NCI-H1930 (cell line): ENCODE measurements at places on chromosomes 11 and 22.

DNA sequence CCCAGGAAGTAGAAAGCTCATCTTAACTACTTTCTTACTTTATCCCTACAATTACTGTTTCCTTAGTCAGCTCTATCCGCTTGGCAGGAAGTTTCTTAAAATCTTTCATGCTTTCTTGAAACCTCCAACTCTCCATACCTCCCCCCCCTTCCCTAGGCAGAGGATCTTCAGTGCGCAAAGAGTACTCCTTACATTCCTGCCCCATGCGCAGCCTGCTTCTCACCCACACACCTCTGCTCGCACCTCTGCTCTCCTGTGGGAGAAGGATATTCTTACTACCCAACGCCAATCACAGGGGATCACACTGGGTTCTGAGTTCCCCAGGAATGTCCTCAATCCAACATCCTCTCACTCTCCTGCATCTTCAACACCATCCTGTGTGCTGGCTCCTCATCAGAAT lies 12.3 kb downstream of the TCF20 start:
- no peak for DNase-seq

- DNase-seq, result no peak
Measured at GRCh38 chr11:115541518-115541917, 37.3 kb upstream of the CADM1 start.

- DNase-seq, result no peak
Measured at GRCh38 chr22:28231441-28231840, 312.4 kb upstream of the PITPNB start.

DNA sequence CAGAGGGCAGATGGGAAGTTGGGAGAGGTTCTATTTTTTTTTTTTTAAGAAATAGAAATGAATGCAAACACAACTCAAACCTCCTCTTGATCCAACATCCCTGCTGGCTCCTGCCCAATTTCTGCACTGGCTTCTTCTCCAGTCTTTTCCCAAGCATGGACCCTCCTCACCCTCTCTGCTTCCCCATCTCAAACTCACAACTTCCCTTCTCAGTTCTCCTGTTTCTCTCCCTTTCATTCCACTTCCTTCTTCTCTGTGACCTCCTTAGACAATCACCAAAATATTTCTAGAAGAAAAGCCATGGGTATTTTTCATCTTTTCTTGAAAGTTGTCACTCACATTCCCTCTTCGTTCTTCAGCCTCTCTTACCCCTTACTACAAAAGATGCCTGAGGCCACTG lies 85.2 kb upstream of the VPREB1 start:
- DNase-seq, result no peak

- DNase-seq, result no peak
Measured at GRCh38 chr11:102722821-102723220, 1.9 kb downstream of the MMP8 start.

GRCh38 chr22:17199003-17199731 lies 20.1 kb downstream of the ADA2 start:
- DNase-seq, result no peak

DNA sequence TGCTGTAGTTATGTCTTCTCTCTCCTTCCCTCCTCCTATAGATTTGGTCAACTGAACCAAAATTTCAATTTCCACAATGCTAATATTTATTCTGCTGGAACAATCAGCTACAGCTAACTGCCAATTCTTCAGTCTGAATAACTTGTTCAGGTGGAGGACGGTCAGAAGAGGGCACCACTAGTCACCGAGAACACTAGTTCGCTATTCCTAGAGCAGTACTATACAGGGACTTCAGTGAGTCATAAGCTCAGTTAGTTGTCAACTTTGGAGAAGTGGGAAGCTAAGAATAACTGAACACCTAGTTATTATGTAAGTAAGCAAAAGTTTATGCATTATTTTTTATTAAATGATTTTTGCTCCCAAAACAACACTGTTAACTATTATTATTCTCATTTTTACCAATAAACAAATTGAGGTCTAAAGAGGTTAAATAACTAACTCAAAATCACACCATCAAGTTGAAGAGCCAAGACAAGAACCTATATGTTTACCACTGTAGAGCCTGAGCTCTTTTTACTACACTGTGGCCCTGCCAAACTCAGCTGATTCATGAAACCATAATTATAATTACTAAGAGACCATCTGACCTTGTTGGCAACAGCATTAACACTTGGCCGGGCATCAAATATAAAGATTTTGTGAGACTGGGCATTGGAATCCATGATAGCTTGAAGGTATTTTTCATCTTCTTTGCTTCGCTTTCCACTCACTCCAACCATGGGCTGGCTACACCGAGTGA lies 59.0 kb downstream of the CEP57 start:
- DNase-seq, result peak; percentile 14

DNA sequence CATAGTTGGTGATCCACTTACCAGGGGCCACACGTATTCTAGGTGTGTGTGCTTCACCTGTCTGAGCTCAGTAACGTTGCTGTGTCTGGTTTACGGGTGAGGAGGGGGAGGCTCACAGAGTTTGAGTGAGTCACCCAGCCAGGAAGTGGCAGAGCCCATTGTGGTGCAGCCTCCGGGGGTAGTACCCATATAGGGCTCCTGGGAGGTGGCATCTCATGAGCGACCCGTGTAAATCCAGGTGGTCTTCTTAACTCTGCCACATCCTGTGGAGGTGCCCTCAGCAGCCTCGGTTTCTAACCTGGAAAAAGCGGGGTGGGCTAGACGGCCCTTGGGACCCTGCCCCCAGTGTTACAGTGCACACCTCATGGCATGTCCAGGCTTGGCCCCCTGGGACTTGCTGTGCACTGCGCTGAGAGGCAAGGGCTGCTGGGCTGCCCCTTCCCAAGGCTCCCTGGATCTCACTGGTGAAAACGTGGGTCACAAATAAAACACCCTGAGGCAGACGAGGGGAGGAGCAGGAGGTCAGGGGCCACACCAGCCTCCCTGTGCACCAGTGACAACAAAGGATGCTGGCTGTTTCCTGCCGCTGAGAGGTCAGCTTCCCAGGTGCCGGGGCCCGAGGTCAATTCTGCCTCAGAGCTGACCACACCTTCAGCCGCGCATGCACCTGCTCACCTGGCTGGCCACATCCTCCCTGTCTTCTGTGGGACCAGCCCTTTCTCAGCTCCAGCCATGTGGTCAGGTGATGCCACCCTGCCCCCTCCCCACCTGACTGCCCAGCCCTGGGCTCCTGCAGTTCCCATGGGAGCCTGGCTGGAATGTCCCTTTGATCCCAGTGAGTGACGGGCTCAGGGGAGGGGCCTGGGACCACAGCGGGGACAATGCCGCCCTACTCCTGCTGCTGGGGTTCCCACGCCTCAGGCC lies 305.1 kb downstream of the CTTN start:
- no peak for DNase-seq
